ENCODE measurements at places on chromosomes 16 and 17.

- DNase-seq = no peak
Observed at GRCh38 chr17:55546991-55547664, 35.9 kb upstream of the SMIM36 start.

GRCh38 chr16:10256784-10257641, 74.8 kb upstream of the GRIN2A start:
- peak; percentile 13 for DNase-seq

GRCh38 chr16:838741-839140, 38.2 kb upstream of the GNG13 start:
- no peak for DNase-seq

DNA sequence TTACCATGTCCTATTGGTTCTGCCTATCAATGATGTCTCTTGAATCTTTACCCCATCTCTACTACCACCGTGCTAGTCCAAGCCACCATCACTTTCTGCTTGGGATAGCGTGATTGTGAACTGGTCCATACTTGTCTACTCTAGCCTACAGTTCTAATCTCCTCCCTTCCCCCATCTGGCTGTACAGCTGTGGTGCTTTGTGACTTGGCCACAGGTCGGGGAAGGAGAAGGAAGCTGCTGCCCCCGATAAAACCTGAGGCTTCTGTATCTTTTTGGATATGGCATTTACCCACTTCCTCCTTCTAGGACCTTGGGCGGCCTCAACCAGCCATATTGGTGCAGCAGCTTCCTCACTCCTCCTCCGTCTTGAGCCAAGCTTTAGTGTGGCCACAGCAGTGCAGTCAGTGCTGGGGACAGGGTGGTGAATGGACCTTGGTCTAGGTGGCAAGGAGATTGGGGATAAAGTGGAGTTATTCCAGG, 314 bp upstream of the ITGA2B start:
- DNase-seq = no peak

DNA sequence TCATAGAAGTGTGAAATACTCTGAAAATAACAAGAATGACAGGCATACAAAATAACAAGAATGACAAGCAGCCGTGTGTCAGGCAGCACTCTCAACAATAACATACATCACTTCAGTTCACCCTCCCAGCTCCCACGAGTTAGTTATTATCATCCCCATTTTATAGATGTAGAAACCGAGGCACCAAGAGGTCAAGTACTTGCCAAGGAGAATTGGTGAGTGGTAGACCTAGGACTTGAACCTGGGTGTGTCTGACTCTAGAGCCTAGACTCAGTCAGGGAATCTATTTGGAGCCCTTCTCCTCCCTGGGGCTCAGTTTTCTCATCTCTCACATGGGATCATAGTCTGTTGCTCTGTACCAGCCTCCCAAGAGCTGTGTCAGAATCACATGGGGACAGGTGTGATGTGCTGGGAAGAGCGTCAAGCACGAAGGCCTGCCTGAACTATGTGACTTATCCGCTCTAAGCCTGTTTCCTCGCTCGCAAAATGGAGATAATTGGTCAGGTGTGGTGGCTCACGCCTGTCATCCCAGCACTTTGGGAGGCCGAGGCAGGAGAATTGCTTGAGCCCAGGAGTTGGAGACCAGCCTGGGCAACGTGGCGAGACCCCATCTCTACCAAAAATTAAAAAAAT, 19.4 kb upstream of the PHOSPHO1 start:
- no peak for DNase-seq

GRCh38 chr17:36946726-36947091, 2.0 kb upstream of the AATF start:
- DNase-seq = no peak
